Ovary (tissue), 10 donors: ENCODE measurements at places on chromosomes 11 and 22. TPM values are rescaled to one million over a fixed set of nuclear protein-coding genes. Genes with fewer than 3 reads are reported as not detected.

- no peaks in the 10 kb centered on the region for H3K27me3 ChIP-seq
- no peaks in the 10 kb centered on the region for H3K4me1 ChIP-seq
- no peak overlapping the region for H3K4me3 ChIP-seq
- H3K36me3 ChIP-seq, result no peaks in the 10 kb centered on the region
These were observed 63.7 kb downstream of the LIF start for GRCh38 chr22:30182815-30183214.

DNA sequence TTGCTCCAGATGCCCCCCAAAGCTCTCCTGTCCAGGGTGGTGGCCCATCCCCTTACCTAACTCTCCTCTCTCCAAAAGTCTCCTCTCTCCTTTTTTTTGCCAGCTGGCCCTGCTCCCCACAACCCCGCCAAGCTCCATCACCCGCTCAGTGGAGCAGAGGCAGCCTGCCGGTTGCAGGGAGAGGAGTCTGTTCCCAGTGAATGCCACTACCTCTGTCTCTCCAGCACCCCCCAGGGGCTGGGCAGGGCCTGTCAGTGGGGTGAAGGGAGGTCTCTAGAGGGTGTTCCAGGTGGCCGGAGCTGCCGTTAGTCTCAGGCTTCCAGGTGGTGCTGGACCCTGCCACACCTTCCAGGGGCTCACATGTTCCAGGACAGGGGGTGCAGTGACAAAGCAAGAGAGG, 387.0 kb downstream of the CTTN start:
- no peak overlapping the region for H3K27ac ChIP-seq
- no peaks in the 10 kb centered on the region for H3K4me1 ChIP-seq
- H3K4me3 ChIP-seq, result no peak overlapping the region
- no peaks in the 10 kb centered on the region for H3K27me3 ChIP-seq

SEC14L2 gene
- 7.0 TPM for total RNA-seq

DNA sequence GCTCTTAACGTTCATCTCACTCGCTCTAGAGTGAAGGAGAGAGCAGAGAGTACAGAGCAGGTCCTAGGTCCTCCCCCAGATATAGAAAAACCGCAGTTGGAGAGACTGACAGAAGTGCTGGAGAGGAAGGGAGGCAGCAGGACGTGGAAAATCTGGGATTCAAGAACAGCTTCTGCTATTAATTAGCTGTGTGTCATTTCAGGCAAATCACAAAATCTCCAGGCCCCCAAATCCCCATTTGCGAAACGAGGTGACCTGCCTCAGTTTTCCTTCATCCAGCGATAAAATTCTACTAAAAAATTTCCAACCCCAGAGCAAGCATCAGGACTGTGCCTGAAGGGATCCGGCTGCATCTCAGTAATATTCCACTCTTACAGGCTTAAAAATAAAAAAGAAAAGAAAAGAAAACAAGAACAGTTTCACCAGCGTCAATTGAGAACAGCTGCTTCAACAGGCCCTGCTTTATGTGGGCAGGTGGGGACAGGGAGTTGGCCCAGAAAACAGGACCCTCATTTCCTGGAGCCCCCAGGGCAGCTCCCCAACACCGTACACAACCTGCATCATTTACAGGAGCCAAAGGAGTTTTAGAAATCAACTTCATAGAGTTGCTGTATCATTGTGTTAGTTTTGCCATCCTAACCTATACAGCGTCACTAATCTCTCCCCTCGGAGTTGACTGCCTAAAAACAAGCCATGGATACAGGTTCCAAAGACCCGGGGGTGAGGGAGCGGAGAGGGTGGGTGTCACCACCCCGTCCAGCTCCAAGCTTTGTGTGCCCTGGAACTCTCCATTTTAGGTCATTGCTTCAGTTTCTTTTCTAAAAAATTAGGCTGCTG, 2.3 kb upstream of the MALAT1 start:
- peak overlapping the region; percentile 41 for H3K4me3 ChIP-seq
- H3K27ac ChIP-seq, result peak overlapping the region; percentile 80
- no peaks in the 10 kb centered on the region for H3K27me3 ChIP-seq
- DNase-seq, result peak; percentile 50

DNA sequence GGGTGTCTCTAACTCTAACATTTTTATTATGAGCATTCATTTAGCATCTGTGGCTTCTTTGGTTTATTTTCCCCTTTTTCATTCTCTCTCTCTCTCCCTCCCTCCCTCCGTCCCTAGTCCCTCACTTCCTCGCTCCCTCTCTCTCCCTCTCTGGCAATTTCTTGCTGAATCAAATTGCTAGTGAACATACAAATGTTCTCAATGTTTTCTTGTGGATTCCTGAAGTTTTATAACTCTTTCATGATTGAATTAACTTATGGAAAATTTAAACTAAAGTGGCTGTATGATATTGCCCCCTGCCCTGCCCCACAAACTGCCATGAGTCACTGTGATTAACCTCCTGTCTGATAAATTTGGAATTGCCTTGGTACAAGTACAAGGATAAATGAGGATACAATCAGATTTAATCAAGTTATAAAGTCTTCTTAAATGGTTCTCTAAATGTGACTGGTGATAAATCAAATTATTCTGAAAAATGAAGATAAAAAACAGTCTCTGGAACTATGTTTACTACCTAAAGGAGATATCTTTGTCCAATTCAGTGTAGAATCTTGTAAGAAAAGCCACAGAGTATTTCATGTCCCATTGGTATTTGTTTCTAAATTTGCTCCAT, 143.0 kb upstream of the PDGFD start:
- no peaks in the 10 kb centered on the region for H3K36me3 ChIP-seq
- no peak for DNase-seq
- no peaks in the 10 kb centered on the region for H3K27me3 ChIP-seq
- H3K4me1 ChIP-seq, result no peaks in the 10 kb centered on the region
- H3K4me3 ChIP-seq, result no peak overlapping the region
